ENCODE measurements at places on chromosomes 4 and X.

DNA sequence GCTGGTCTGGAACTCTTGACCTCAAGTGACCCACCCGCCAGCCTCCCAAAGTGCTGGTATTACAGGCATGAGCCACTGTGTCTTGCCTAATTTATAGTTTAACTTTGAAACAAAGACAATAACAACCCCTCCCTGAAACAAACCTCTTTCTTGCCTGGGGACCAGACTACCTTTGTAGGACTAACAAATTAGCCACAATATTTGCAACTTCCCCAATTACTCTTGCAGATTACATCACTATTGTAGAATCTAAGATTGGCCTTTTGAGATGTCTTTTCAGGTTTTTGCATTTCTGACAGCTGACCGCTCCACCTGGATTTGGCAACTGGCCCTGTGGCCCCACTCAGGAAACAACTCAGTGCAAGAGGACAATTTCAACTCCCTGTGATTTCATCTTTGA lies 84.8 kb downstream of the AKAP4 start:
- DNase-seq: no peak

- no peak for DNase-seq
These were observed 22.2 kb upstream of the GALNT7 start for GRCh38 chr4:173146456-173146855.

DNA sequence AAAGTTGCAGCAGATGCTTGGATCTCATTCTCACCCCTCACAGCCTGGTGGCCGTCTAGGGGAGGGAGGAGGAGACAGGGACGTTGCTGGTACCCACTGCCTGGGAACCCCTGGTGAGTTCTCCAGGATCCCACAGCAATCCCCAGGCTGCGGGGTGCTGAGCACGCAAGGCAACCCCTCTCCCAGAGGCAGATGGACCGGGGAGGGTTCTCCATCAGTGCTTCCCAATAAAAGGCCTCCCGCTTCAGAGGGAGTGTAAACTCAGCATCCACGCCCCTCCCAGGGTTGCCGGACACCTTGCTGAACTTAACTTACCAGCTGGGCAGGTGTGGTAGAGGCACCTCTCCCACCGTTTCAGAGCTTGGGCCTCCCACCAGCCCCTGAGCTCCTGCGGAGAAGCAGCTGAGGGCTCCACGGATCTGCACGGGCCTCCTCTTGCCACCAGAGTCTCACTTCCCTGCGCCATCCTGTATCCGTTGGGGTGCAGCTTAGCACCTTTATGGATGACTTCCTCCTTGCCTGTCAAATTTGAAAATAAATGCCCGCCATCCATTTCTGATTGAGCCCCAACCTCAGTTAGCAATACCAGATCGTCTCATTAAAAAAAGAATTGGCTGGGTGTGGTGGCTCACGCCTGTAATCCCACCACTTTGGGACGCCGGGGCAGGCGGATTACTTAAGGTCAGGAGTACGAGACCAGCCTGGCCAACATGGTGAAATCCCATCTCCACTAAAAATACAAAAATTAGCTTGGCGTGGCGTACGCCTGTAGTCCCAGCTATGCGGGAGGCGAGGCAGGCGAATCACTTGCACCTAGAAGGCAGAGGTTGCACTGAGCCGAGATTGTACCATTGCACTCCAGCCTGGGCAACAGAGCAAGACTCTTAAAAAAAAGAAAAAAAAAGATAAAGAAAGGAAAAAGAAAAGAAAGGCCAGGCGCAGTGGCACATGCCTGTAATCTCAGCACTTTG lies 14.8 kb upstream of the TBC1D14 start:
- no peak for DNase-seq

DNA sequence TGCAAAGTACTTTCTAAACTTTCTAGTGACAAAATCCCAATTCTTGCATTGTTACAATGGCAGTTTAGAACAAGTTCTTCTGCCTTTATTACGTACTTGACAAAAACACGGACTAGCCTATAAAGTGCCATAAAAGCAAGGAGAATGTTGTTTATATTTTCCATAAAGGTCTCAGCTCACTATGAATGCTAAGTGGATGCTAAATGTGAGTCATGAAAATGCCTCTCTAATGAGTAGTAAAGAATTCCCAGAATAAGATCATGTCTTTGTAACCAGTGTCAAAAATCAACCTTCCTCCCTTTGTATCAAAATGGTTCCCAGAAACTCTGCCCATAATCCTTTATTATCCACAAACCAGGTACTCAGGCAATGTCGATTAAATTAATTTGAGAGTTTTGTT lies 539.8 kb upstream of the SLIT2 start:
- no peak for DNase-seq
